ENCODE measurements at places on chromosomes 4 and X. TPM values are rescaled to one million over a fixed set of nuclear protein-coding genes. Genes with fewer than 3 reads are reported as not detected.

The DKK2 gene
- 1.9 TPM for total RNA-seq

The HTT gene
- 24.2 TPM for total RNA-seq

The ODAM gene
- not detected for total RNA-seq

The F8A3 gene
- not detected for total RNA-seq

The CEP44 gene
- 9.3 TPM for total RNA-seq

The CCKAR gene
- total RNA-seq = not detected

The DCAF4L1 gene
- total RNA-seq = 0.24 TPM

The ADH1A gene
- 0.84 TPM for total RNA-seq

- no peak for DNase-seq
These were observed 82.2 kb downstream of the FNIP2 start for GRCh38 chr4:158850800-158851644.

- DNase-seq = no peak
These were observed 93.0 kb upstream of the LDB2 start for GRCh38 chr4:16991450-16991849.

DNA sequence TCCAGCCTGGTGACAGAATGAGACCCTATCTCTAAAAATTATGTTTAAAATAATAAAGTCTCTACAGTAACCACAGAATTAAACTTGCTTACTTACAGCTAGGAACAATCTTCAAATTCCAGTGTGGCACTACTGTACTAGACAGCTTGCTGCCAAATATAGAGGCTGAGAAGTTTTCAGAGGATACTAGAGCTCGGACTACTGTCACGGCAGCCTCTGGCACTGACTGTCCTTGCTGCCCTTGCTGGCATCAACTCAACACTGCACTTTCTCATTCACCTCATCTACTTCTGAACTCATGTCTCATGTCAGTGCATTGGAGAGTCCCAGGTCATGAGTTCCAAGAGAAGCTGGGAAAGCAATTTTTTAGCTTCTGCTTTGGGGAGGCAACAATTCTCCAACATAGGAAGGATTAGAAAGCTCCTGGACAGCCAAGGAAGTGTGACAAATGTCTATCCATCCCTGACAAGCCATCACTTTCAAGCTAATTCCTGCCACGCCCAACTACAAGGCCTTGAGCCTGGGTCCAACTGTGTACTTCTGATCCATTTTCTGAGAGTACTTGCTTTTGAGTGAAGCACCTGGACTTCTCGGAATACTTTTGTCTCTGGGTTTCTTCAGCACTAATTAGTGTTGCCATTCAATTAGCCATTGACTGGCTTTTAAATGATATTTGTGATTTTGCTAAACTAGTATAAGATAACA is 98.6 kb upstream of the NR3C2 start:
- no peak for DNase-seq

DNA sequence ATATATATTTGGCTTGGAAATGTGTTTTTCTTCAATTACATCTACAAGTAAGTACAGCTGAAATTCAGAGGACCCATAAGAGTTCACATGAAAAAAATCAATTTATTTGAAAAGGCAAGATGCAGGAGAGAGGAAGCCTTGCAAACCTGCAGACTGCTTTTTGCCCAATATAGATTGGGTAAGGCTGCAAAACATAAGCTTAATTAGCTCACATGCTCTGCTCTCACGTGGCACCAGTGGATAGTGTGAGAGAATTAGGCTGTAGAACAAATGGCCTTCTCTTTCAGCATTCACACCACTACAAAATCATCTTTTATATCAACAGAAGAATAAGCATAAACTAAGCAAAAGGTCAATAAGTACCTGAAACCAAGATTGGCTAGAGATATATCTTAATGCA is 26.1 kb downstream of the NUDT6 start:
- DNase-seq = no peak

GRCh38 chr4:88820698-88821415 is 123.2 kb upstream of the NAP1L5 start:
- no peak for DNase-seq

- no peak for DNase-seq
These were observed 36.4 kb downstream of the PCDH7 start for GRCh38 chr4:30756553-30756952.

DNA sequence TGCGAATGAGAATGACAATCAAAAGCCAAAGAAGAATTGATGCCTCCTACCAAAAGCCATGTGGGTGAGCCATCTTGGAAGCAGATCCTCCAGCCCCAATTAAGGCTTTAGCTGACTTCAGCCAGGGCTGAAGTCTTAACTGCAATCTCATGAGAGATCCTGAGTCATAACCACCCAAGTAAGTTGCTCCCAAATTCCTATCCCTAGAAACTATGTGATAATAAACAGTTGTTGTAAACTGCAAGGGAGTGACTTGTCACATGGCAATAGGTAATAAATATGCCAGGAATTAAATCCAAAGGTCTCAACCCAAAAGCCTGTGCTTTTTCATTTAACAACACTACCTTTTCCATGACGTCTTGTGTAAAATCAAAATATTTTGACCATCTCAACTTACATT is 154.2 kb upstream of the TBL1X start:
- DNase-seq = no peak

DNA sequence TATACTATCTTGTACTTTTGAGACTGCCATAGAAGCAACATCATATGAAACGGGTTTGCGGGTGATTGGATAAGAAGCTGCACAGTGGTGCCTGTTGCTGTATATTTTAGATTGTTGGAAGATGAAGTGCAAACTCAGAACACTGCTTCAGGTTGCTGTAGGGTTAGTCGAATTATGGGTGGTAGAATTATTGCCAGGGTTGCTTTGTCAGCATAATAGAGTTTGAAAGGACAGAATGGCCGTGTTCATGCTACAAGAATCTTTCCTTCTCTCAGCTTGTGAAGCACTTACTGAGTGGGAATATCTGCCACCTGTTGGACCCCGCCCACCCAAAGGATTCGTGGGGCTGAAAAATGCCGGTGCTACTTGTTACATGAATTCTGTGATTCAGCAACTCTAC is 115.5 kb downstream of the USP9X start:
- no peak for DNase-seq

DNA sequence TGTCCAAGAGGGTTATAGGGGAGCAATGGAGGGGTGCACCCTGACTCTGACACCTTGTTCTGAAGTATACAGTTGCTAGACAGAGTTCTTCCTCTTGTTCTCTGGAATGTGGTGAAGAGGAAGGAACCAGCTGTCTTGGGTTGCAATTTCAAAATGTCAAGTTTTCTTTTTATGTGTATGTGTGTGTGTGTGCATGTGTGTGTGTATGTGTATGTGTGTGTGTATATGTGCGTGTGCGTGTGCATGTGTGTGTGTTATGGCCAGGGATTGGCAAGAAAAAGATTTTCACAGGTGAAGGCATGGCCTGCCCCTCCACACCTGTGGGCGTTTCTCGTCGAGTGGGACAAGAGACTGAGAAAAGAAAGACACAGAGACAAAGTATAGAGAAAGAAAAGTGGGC is 81.6 kb upstream of the ADGRA3 start:
- DNase-seq = no peak

DNA sequence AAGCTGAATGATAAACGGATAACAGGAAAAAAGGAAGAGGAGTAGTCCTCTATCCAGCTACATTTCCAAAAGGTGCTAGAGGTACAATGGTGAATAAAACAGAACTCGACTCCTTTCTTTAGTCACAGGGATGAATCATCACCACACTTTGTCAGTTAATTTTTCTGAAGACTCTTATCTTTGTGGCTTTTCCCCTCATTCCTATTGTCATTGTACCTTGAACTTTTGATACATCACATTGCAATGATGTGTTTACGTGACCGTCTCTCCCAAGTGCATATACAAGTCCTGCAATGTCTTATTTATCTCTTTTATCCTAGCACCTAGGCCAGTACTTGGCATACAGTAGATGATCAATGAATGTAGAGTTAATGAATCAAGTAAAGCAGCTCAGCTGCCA is 134.7 kb downstream of the LHFPL1 start:
- no peak for DNase-seq

- no peak for DNase-seq
These were observed 316.7 kb downstream of the DMD start for GRCh38 chrX:32894679-32895078.

GRCh38 chrX:134542485-134542884 is 82.5 kb downstream of the HPRT1 start:
- no peak for DNase-seq

DNA sequence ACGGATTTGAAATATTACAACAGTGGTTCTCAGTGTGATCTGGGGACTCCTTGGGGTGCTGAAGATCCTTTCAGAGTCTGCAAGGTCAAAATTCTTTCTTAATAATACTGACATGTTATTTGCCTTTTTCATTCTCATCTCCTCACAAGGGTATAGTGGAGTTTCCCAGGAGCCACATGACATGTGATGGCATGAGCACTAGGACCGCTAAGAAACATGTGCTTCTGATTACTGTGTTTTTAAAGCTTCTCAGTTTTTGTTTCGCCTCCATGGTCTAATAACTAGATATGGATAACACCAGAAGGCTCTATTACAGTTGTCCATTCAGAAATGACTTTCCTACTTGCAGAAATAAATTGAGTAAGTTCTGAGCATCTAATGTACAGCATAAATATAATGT is 156.1 kb downstream of the RAB28 start:
- DNase-seq = no peak

DNA sequence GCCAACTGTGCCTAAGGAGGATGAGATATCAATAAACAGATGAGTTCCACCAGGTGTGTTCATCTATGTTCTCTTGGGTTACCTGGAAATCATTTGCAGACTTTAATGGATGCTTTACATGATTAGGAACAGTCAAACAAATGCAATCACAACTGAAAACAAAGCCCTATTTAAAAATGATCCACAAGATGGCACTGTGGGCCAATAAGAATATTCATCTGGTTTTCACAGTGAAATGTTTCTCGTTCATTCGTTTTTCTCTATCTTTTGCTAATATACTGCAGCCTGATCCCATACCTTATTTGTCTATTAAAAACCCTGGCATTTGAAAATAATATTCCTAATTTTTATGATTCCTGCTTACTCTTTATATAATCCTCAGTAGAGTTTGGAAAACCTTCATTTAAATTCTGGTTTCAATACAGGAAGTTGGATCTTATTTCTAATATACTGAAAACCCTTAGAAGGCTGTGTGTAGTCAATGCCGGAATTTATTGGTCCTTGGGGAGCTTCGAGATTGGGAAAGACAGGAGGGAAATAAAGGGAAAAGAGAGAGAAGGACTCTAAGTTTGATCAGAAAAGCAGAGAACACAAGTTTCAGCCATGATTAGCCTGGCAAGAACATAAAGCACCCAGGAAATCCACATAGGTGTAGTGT is 63.8 kb upstream of the TAPT1 start:
- no peak for DNase-seq

- DNase-seq = no peak
These were observed 100.1 kb upstream of the VCX3B start for GRCh38 chrX:8364369-8365141.

GRCh38 chr4:47312170-47312569 is 151.3 kb downstream of the COMMD8 start:
- DNase-seq = no peak

DNA sequence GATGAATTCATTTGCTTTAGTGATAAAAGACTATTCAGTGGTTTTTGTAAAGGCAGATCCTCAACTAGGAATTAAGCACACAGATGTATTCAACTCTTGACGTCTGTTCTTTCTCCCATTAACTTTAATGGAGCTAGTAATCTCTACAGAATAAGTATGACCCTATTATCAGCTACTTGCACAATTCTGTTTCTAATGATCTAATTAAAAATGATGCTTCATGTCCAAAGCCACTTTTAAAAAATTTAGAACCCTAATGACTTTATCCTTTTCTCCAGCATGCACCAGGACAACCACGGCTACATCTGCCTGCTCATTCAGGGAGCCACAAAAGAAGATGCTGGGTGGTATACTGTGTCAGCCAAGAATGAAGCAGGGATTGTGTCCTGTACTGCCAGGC is 85.4 kb downstream of the CBR4 start:
- DNase-seq = no peak

GRCh38 chrX:94830717-94831116 is 1156.7 kb downstream of the FAM133A start:
- DNase-seq = no peak

All from Right ventricle myocardium inferior (tissue), 1 donor.